ENCODE measurements at places on chromosomes 5 and 9.

- DNase-seq, result no peak
Measured at GRCh38 chr5:148986636-148987035, 76.2 kb downstream of the SH3TC2 start.

- DNase-seq, result no peak
Measured at GRCh38 chr5:33369485-33370465, 71.0 kb upstream of the TARS1 start.

DNA sequence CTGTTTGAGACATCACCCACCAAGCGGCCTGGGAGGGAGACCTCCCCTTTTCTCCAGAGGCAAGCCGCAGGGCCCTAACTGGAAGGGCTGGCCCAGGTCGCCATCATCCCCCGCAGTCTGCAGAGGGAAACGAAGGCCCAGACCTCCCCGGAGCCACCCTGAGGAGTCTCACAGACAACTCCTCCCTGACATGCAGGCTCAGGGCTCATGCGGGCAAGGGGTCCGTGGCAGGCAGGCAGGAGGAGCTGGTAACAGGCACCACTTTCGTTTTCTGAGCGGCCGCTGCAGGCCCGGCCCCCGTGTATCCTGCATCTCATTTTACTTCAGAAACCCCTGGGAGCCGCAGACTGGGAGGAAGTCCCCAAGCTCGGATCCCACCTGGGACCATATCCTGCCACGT lies 192.0 kb upstream of the PPP1R26 start:
- no peak for DNase-seq

DNA sequence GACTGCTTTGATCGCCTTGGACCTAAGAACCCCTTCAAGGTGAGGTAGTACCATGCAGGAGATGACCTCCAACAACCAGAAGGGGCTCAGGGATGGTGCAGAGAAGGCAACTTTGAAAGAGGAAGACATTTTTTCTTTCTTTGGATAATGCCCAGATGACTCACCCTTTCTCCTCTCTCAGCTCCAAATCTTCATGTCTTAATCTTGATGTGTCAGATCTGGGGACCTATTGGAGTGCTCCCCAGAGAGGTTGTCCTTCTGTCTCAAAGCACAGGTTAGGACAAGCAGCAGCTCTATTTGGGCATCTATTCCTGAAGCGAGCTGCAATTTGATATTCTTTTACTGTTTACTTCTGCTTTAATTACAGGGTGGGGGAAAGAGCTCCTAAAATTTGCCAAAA lies 229.9 kb upstream of the MAP3K1 start:
- DNase-seq, result no peak

GRCh38 chr5:7784683-7785380 lies 66.1 kb downstream of the CFAP90 start:
- no peak for DNase-seq

- DNase-seq, result no peak
Measured at GRCh38 chr5:123865641-123866040, 353.7 kb downstream of the CSNK1G3 start.

DNA sequence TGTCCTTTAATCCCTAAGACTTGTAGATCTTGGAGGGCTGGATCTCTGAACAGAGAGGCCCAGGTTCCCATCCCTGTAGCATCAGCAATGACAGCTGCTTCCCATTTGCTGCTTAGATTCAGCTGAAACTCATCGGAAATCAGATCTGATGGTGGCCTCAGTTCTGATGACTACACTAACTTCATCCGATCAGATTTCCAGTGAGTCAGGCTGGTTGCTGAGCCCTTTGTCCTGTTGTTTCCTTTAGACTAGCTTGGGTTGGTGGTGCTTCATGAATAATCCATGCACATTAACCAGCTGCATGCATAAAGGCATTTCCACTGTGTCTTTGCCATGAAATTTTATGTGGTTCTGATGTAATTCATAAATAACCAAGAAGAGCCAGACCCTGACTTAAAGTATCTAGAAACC lies 195.2 kb upstream of the TUT7 start:
- DNase-seq, result no peak

GRCh38 chr5:74641735-74642542 lies 1.4 kb upstream of the ENC1 start:
- DNase-seq, result peak; percentile 93

DNA sequence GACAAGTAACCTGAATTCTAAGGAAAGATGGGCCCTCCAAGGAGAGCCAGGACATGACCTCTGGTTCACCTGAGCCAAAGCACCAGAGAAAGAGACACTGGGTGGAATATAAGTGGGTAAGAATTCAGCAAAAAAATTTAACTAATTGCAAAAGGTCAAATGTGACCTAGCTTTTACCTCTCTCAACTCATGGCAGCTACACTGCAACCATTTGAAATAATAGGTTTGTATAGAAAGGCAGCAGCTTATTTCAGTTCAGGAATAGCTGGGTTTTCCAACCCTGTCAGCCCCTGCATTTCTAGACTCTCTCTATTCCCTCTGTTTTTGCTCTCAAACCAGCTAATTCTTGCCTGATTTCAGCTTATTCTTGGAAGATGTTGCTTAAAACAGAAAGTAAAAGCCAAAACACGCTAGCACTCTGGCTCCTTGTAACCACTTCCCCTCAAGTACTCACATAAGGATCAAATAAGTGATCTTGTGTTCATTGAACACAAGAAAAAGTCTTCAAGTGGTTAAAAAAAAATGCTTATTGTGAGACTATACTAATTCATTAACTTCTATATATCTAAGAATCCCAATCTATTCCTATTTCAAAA lies 101.1 kb upstream of the NR4A3 start:
- DNase-seq, result no peak

DNA sequence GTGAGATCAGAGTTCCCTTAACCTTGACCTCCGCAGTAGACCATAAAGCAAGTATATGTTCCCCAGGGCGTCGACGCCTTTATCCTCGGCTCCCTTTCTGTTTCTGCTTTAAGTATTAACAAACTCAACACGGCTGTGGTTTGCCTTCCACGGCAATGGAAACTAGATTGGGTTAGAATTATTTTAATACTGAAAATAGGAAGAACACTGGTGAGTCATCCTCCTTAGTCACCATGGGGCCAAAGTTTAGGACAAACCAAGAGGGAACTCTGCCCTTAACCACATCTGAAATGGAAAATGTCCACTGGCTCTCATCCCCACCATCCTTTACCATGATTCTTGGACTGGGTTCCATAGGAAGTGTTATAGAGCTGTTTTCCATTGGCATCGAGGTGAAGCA lies 386.1 kb downstream of the ACTL7B start:
- DNase-seq, result no peak

GRCh38 chr9:76897804-76898525 lies 7.9 kb downstream of the PRUNE2 start:
- no peak for DNase-seq

DNA sequence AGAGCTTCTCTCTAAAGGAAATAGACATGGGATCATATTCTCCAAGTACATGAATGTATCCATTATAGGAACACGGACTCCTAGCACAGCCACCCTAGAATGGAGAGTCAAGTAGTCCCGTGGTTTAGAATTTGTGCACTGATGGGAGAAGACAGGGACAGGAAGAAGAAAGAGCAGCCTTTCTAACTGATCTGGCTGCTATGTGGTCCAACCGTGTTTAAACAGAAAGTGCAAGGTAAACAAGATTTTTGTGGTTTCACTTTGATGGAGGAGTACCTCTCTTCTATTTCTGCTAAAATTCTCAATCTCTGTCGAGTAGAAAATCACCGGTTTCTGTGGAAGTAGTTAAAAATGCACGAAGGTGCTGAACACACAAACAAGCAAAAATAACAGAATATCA lies 171.3 kb downstream of the ST8SIA4 start:
- no peak for DNase-seq

GRCh38 chr5:147466360-147466980 lies 43.4 kb downstream of the DPYSL3 start:
- DNase-seq, result no peak

DNA sequence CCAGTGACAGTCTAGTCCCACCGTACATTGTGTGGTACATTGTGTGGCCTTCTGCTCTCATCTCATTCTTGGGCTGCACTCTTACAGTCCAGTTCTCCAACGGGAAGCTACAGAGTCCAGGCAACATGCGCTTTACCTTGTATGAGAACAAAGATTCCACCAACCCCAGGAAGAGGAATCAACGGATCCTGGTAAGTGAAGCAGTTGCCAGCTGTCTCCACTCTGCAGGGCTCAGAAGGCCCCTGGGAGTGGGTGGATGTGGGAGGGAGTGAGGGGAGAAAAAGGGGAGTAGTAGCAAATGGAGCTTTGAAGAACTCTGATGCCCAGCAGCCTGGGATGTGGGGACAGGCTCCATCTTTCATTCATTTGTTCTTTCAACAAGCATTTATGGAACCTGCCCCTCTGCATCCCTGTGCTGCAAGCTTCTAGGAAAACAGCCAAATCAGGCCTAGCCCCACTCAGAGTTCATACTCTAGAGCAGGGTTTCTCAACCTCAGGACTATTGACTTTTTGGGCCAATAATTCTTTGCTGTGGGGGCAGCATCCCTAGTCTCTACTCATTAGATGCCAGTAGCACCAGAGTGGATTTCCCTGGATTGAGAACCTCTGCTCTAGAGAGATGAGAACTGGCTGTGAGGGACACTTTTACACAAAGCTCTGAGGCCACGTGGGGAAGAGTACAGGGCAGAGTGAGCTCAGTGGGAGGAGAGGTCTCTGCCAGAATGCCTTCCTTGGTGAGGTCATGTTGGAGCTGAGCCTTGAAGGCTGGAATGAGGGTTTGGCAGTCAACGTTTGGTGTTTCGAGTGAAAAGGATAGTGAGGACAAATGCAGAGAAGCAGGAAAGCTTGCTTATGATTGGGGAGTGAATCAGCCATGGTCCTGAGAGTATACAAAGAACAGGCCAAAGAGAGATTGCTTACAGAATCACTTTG lies 1.1 kb downstream of the POLR1E start:
- DNase-seq, result peak; percentile 31

DNA sequence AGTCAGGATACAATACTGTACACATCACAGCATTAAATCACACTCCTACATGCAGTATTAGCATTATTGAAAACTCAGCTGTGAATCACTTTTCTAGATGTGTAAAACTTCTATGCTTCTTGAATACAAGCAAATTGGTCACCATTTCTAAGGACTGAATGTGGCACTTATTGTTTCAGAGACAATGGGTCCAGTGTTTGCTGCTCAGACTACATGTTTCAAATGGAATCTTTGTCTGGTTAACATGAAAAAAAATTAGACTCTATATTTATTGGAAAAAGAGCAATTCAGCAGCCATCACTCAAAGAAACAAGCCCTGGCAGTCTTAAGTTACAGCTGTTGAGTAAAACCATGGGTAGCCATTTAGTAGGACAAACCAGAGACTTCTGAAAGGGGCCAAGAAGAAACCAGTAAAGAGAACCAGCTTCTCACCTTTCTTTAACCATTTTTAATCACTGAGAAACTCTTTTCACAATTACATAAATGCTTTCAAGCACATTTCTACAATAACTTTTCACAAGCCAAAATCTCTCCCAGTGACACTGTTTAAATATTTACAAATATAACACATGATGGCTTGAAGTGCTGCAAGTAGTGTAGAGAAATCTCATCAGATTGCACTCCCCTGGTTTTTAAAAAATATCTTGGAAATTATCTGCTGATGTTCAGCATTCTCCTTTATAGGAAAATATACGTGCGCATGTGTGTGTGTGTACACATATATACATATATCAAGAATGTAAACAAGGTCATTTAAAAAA lies 35.2 kb downstream of the OR2K2 start:
- no peak for DNase-seq

DNA sequence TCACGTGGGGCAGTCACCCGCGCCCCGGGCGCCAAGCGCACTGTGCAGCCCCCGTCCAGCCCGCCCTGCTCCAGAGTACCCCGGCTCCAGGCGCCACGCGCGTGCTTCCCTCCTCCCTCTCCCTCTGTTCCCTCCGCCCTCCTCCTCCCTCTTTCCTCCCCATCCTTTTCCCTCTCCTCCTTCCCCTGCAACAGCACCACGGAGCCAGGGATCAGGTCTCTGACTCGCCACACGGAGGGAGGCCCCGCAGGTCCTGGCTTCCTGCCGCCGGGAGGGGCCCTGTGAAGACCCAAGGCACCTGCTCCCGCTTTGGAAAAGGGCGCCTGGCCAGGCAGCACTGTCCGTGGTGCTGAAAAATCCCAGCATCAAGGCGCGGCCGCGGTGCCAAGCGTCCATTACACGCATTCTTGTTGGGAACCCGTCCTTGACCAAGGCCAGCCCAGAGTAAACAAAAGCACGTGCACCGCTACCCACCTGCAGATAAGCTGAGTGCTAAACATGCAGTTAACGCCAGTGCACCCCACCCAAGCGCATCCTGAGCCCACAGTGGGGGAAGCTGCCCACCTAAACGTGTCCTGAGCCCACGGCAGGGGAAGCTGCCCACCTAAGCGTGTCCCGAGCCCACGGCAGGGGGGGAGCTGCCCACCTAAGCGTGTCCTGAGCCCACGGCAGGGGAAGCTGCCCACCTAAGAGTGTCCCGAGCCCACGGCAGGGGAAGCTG lies 21.7 kb downstream of the SLC6A18 start:
- peak; percentile 74 for DNase-seq

GRCh38 chr9:107545036-107545435 lies 55.5 kb upstream of the KLF4 start:
- DNase-seq, result no peak

- no peak for DNase-seq
Measured at GRCh38 chr5:133112026-133112660, 60.3 kb downstream of the HSPA4 start.

DNA sequence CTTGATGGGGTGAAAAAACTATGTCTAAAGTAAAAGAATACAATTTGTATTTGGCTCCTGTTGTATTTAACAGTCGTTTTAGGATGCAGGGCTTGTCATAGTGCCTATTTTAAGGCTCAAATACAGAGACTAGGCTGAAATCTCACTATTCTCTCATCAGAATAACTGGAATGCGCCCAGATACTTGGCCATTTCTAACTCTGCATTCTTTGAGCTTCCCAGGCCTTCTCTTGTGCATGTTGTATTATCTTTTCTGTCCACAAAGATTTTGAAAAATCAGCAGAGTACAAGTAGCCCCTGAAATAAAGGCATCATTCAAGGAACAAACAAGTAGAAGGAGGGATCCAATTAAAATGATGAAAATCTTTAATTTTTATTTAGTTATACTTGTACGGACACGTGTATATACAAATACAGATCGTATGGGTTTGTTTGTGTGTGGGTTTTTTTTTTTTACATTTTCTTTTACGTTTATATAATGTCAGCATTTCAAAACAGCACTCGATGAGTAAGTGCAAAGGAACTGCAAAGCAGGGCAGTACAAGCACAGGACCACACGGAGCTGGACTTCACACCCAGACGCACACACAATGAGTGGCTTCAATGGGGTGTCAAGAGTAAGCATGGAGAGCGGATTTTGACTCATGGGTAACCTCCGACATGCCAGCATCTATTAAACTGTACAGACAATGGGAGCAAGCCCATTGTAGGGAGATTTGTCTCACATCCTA lies 294.0 kb downstream of the EFNA5 start:
- no peak for DNase-seq

DNA sequence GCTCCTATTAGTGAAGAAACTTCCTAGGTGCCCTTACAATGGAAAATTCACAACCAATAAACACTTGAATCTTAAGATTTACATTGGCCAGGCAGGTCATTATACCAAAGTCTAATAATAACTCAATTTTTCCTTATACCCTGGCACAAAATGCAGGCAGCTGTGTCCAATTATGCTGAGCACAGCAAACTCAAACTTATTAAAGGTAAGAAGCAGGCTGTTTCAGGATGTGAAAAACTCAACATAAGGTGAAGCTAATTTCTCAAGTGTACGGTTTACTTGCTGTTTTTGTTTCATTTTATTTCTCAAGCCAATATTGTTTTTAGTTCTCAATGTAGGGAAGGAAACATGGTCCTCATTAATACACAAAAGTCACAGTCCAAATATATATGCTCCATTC lies 405.1 kb downstream of the KCTD16 start:
- DNase-seq, result no peak

All from lung (tissue), 17 donors.